GM23248 (cell line): ENCODE measurements at places on chromosomes 11 and 22. TPM values are rescaled to one million over a fixed set of nuclear protein-coding genes. Genes with fewer than 3 reads are reported as not detected.

- no peak for DNase-seq
Observed at GRCh38 chr22:39024519-39025308, 3.8 kb downstream of the APOBEC3D start.

GRCh38 chr11:36376888-36377758 is 81.0 kb downstream of the PRR5L start:
- peak; percentile 81 for DNase-seq

Gene TPBGL
- total RNA-seq, result not detected in 2 replicates

Gene MUC5AC
- total RNA-seq, result not detected in 2 replicates

DNA sequence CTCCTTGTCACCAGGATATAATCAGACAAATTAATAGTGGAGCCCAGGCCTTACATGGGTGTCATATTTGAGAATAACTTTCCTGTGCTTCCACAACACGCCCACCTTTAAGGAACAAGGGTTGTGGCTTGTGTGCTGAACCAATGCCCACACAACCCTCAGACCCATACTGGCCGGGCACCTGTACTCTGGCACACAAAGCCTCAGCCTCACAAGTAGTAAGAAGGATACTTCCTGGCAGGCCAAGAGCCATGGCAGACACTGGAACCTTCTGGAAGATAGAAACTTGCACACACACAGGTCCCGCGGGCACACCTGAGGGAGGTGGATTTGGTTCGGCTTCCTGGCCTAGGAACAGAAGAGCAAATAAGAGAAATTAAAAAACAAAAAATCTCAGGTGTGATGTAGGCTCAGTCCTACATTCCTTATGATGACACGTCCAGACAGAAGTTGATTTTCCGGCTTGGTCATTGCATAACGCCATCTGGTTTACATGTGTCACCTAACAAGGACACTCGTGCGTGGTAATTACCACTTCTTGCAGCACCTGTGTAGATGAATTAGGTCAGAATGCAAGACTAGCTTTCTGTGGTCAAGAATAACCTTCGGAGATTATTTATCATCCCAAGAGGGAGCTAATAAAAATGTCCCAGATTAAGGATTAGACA is 5.8 kb upstream of the BRD1 start:
- DNase-seq, result no peak

Gene ZNF215
- 3.5 and 4.9 TPM in 2 replicates for total RNA-seq

DNA sequence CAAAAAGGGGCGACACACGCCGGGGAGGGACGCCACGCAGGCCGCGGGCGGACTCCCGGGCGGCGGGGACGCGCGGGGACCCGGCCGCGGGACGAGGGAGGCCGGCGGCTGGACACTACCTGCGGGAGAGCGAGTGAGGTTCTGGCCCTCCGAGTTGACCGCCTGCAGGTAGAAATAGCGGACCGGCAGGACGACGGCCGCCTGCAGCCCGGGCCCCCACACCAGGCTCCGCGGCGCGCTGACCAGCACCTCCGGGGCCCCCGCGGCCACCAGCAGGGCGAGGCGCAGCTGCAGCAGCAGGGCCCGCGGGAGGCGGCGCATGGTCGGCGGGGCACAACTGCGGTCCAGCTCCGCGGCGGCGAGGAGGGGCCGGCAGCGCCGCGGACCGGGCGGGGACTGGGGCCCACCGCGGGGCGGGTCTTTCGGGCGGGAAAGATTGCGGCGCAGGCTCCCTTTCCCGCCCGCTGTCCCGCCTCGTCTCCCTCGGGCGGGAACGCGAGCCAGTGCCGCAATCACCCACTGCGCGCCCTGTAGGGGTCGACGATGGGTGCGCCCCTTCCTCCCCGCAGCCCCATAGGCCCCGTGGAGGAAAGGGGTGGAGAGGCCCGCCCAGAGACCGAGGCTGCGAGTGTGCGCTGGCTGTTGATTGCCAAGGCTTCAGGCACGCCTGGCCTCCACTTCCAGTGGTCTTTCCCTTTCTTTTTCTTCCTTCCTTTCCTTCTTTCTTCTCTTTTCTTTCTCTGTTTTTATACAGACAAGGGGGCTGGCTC is at the start of gene POGLUT3:
TSS of gene POGLUT3 (minus strand) at position 339 of the 770 bp plus-strand sequence. CDS start at position 321, 18 bp downstream.
- DNase-seq, result peak; percentile 75

DNA sequence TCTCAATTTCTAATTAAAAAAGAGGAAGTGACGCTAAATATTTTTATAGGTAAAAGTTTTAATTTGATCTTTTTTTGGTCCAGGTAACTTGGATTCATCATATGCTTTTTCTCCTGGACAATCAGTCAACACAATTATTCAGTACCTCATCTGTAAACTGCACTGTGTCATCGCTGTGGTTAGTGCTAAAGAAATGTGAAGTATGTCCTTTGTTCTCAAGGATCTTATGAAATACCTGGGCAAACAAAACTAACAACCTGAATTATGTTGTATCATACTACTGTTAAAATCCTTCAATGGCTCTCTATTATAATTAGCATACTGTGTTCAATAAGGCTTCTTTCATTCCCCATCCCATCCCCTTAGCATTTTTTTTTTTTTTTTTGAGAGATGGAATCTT is 19.9 kb upstream of the SCN3B start:
- DNase-seq, result no peak

- peak; percentile 77 for DNase-seq
Observed at GRCh38 chr11:44096360-44097185, 1.1 kb downstream of the EXT2 start.

DNA sequence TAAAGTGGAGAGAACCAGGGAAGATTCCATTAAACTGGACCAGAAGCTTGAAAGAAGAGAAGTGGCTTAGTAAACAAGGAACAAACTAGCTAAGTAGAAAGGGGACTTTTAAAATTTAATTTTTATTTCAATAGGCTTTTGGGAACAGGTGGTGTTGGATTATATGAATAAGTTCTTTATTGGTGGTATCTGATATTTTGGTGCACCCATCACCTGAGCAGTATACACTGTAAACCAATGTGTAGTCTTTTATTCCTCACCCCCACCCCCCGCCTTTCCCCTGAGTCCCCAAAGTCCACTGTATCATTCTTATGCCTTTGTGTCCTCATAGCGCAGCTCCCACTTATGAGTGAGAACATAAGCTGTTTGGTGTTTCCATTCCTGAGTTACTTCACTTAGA is 7.4 kb downstream of the ACAT1 start:
- no peak for DNase-seq

Gene YPEL4
- 1.7 TPM in 1 of 2 replicates, not detected in the other for total RNA-seq

DNA sequence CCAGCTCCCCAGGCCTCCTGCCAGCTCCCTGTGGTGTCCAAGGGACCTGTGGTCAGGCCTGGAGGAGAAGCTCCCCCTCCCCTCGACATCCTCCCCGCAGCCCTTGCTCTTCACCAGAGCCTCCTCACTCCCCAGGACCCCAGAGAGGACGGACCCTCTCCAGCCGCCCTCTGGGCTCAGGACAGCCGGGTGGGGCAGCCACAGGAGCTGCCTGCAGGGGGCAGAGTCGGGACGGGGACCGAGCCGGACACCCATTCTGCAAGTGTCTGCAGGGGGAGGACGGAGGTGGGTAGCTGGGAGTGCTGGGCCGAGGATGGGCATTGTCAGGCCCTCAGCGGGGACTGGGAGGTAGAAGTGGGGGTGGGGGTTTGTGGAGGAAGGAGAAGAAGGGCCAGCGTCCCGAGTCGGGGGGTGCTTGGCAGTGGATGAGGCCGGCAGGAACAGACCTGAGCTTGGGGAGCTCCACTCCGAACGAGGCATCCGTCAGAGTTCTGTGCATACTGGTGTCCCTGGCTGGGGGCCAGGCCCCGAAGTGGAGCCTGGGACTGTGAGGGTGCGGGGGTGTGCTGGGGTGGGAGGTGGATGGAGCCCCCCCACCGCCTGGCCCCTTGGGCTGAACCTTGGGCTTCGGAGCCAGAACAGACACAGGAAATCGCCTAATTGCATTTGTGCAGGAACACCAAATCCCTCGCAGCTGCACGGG is 15.2 kb downstream of the PRR33 start:
- DNase-seq, result peak; percentile 57

Gene OR5B17
- not detected in 2 replicates for total RNA-seq

DNA sequence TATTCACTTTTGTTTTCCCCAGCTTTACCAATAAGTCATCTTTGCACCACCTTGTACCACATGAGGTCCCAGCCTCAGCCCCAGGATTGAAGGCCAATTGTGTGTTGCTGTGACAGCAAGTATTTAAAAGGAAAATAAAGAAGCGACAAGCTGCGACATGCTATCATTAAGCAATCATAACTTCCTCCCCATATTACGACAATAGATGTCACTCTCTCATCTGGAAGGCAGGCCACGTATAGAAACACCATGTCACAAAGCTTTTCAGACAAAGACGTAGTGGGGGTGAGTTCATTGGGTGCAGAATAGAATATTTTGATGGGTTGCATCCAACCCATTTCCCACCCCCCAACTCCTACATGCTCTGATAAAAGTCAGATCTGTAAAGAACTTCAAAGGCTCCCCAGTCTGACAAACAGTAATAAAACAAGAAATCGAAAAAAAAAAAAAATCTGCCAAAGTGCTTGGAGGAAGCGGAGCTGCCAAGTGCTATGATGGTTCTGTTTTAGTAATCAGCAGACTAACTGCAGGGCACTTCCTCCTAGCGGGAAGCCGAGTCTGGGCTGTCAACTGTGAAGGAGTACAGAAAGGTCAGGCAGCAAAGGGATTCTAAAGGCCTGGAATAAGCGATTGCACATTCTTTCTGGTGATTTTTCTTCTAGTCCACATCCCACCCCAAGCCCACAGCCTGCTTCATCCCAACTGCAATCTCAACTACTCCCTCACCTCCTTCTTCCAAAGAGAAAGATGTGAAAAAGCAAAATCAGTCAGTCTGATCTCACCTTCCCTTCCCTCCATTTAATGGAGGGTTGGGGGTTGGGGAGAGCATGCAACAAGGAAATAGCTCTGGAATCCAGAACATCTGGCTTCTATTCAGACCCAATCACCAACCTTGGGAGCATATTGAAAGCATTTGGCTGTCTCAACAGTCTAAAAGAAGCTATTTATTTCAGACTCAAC is 131.4 kb upstream of the UBASH3B start:
- DNase-seq, result peak; percentile 62

Gene GAL
- total RNA-seq, result 0.97 and 1.5 TPM in 2 replicates

DNA sequence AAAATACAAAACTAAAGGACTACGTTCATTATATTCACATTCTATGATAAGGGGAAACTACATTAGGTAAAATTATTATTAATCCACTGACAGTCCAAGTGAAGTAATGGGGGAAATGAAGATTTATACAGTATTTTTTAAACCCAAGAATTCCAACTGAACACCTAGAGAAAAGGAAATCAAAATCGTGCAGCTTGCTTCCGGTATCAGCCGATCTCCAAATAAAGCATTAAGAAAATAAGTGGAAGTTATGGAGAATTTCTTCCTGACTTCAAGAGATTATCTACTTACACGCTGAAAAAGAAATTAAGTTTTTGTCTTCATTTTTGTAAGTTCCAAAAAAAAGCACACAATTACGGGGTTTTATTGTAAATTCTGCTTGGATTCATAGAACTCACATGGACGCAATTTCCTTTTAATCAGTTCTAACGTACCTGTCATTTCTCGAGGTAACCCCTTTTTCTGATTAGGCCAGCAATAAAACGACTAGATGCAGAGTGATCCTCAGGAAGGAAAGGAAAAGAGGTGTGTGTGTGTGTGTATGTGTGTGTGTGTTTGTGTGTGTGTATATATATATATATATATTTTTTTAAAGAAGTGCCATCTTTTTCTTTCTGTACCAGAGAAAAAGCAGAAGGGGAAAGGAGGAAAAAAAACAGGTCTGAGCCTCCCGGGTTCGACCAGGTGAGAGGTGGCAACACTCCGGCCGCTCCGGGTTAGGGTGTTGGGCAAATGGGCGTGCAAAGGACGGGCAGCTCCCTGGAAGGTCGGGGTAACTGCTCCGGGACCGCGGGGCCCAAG is 1.1 kb downstream of the ZBTB44 start:
- peak; percentile 40 for DNase-seq
